GM23338 (cell line): ENCODE measurements at places on chromosomes 13 and 19. TPM values are rescaled to one million over a fixed set of nuclear protein-coding genes. Genes with fewer than 3 reads are reported as not detected.
A peak's percentile ranks its signal among the peaks of the same experiment; 100 is the strongest.

The ZNF681 gene
- 8.4 and 9.4 TPM in 2 replicates for polyA plus RNA-seq

The ZNF181 gene
- polyA plus RNA-seq: 7.3 and 7.4 TPM in 2 replicates

GRCh38 chr19:46385636-46386035 lies 27.7 kb downstream of the CCDC8 start:
- H3K27me3 ChIP-seq: no peaks in the 10 kb centered on the region
- no peak for DNase-seq

The BCL3 gene
- 3.3 and 4.1 TPM in 2 replicates for polyA plus RNA-seq

- 0 out of 2 replicates have a peak overlapping the region, but pooled peaks have one; percentile 53 for H3K27ac ChIP-seq
- H3K4me1 ChIP-seq: peaks cover 20% of the 10 kb centered on the region
- no peaks in the 10 kb centered on the region for H3K27me3 ChIP-seq
- H3K4me3 ChIP-seq: peak overlapping the region; percentile 77
- peak; percentile 81 for DNase-seq
- H3K36me3 ChIP-seq: no peaks in the 10 kb centered on the region
These were observed 18.4 kb downstream of the PLD3 start for GRCh38 chr19:40366697-40367561.

The DEDD2 gene
- polyA plus RNA-seq: 23.4 and 25.6 TPM in 2 replicates

DNA sequence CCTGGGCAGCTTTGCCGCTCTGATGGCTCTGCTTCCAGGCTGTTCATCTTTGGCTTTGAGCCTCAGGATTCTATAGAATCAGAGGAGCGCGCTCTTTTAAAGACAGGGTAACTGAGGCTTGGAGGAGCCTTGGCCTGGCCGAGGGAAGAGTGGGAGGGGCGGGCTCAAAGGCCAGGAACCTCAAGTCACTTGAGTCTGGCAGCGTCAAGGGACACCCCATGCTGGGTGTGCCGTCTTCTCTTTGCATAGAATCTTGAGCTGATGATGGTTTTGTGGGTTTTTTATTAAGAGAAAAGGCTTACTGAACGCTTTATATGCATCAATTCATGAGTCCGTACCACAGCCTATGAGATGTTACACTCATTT lies 1.1 kb downstream of the PGLS start:
- DNase-seq: no peak
- peak overlapping the region; percentile 78 for H3K4me3 ChIP-seq
- peaks cover under 1% of the 10 kb centered on the region; the same call in 1 of the 2 replicates for H3K36me3 ChIP-seq
- H3K4me1 ChIP-seq: peaks cover 11% of the 10 kb centered on the region
- H3K27ac ChIP-seq: no peak overlapping the region

- no peaks in the 10 kb centered on the region for H3K36me3 ChIP-seq
- no peak overlapping the region for H3K27ac ChIP-seq
- no peak overlapping the region for H3K4me3 ChIP-seq
- DNase-seq: no peak
- no peaks in the 10 kb centered on the region for H3K4me1 ChIP-seq
These were observed 1512.0 kb downstream of the SLITRK1 start for GRCh38 chr13:82370316-82370715.

- H3K36me3 ChIP-seq: no peaks in the 10 kb centered on the region
- peak; percentile 75 for DNase-seq
- H3K27ac ChIP-seq: no peak overlapping the region
- no peaks in the 10 kb centered on the region; the same call in 1 of the 2 replicates for H3K4me1 ChIP-seq
These were observed 4.0 kb upstream of the GRIN3B start for GRCh38 chr19:996051-996838.

The C5AR1 gene
- polyA plus RNA-seq: 0.08 TPM in 1 of 2 replicates, not detected in the other

GRCh38 chr19:47713046-47714021 lies at the start of gene EHD2:
Gene EHD2, plus strand, starts transcription at chr19:47713422. Its CDS starts 3,191 bp downstream, at chr19:47716613.
- no peak within 1 kb of the TSS for H3K27ac ChIP-seq
- peak within 1 kb of the TSS; percentile 60 for H3K4me3 ChIP-seq
- peak; percentile 78 for DNase-seq
- H3K27me3 ChIP-seq: no peaks in the 10 kb centered on the region
- no peaks in the 10 kb centered on the region for H3K36me3 ChIP-seq
- no peaks in the 10 kb centered on the region; the same call in 1 of the 2 replicates for H3K4me1 ChIP-seq

GRCh38 chr19:52214241-52214640 lies 24.4 kb downstream of the PPP2R1A start:
- no peak overlapping the region for H3K4me3 ChIP-seq
- H3K36me3 ChIP-seq: peaks cover 63% of the 10 kb centered on the region
- no peaks in the 10 kb centered on the region for H3K27me3 ChIP-seq
- H3K27ac ChIP-seq: no peak overlapping the region

The CNFN gene
- polyA plus RNA-seq: 54.5 and 71.5 TPM in 2 replicates

The ZNF610 gene
- 4.7 and 5.3 TPM in 2 replicates for polyA plus RNA-seq

DNA sequence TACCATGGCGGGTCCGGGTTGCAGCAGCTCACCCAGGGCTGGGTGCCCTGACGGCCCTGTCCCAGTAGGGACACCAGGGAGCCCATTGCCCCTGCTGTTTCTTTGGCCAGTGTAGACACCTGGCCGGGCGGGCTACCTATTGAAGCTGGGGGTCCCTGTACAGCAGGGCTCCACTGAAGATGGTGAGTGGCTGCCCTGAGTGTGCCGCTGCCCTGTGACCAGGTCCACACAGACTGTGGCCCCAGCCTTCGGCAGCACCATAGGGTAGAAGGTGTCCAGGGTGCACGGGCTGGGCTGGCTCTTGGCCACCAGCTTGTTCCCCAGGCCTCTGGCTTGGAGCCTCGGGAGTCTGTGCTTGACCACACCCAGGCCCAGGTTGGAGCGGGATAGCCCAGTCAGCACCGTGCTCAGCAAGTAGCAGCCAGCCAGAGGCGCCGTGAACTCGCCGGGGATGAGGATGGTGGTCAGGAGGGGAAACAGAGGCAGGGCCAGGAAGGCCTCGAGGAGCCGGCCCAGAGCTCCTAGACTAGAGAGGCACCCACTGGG lies 25.4 kb upstream of the NPAS1 start:
- no peak overlapping the region for H3K4me3 ChIP-seq
- H3K4me1 ChIP-seq: peaks cover 8% of the 10 kb centered on the region
- H3K27me3 ChIP-seq: no peaks in the 10 kb centered on the region
- DNase-seq: no peak
- H3K36me3 ChIP-seq: 0 out of 2 replicates have a peak, but pooled peaks cover 5% of the 10 kb centered on the region
- no peak overlapping the region for H3K27ac ChIP-seq

The IGFL3 gene
- not detected in 2 replicates for polyA plus RNA-seq

DNA sequence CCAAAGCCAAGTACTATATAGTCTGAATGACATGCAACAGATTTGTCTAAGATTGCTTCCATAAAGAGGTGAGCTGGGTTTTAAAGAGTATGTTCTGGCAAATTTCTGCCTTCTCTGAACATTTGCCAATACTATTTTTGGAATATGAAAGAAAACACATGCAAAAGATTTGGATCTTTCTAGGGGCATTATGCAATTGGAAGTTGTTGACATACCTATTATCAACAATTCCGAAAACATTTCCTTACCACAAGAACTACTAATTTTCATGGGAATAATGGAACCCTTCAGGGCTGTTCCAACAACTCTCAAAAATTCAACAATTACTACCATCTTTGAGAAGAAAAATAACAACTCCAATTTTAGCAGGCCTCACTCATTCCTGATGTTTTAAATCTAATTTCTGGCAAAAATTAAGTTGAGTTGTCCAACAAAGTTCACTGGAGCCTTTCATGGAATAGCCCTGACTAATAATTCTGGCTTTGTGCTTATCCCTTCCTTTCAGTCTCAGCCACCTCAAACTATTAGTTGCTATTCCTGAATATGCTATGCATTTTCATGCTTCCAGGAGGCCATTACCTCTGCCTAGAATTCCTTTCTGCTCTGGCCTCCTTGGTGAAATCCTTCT lies 250.0 kb downstream of the RGCC start:
- H3K27me3 ChIP-seq: no peaks in the 10 kb centered on the region
- peaks cover 17% of the 10 kb centered on the region for H3K4me1 ChIP-seq
- DNase-seq: no peak
- no peak overlapping the region for H3K4me3 ChIP-seq
- no peak overlapping the region for H3K27ac ChIP-seq
- no peaks in the 10 kb centered on the region for H3K36me3 ChIP-seq

DNA sequence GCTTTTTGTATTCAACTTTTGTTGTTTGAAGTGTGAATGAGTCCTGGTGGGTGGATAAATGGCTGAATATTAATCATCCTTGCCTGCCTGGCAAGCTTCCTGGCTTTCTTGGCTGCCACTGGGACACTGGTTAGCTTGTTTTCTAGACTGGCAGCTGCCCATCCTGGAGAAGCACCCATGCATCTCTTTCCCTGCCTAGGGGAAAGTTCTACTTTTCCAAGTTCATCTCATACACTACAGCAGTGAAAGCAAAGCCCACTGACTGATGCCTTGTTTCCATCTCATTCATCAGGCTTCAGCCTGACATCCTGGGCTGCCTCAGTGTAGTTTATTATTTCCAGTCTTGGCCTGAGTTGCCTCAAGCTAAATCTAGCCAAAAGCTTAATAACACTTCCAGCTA lies 244.8 kb downstream of the PCDH20 start:
- H3K4me3 ChIP-seq: no peak overlapping the region
- H3K27me3 ChIP-seq: no peaks in the 10 kb centered on the region
- no peaks in the 10 kb centered on the region for H3K36me3 ChIP-seq
- no peak overlapping the region for H3K27ac ChIP-seq

The ZNF350 gene
- 3.6 and 7.6 TPM in 2 replicates for polyA plus RNA-seq

The CGB8 gene
- not detected in 2 replicates for polyA plus RNA-seq

DNA sequence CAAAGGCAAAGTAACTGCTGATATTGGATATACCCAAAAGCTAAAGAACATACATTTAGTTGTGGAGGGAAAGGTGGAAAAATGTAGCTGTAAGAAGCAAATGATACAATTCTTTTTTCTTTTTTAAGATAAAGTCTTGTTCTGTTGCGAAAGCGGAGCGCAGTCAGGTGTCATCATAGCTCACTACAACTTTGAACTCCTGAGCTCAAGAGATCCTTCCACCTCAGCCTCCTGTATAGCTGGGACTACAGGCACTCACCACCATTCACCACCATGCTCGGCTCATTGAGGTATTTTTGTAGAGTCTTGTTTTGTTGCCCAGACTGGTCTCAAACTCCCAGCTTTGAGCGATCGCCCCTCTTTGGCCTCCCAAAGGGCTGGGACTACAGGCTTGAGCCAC lies 38.0 kb downstream of the TBC1D4 start:
- no peak overlapping the region for H3K4me3 ChIP-seq
- no peaks in the 10 kb centered on the region for H3K4me1 ChIP-seq
- no peak overlapping the region for H3K27ac ChIP-seq
- no peaks in the 10 kb centered on the region for H3K36me3 ChIP-seq
- DNase-seq: no peak

The ZNF616 gene
- polyA plus RNA-seq: 10.4 and 13.3 TPM in 2 replicates

DNA sequence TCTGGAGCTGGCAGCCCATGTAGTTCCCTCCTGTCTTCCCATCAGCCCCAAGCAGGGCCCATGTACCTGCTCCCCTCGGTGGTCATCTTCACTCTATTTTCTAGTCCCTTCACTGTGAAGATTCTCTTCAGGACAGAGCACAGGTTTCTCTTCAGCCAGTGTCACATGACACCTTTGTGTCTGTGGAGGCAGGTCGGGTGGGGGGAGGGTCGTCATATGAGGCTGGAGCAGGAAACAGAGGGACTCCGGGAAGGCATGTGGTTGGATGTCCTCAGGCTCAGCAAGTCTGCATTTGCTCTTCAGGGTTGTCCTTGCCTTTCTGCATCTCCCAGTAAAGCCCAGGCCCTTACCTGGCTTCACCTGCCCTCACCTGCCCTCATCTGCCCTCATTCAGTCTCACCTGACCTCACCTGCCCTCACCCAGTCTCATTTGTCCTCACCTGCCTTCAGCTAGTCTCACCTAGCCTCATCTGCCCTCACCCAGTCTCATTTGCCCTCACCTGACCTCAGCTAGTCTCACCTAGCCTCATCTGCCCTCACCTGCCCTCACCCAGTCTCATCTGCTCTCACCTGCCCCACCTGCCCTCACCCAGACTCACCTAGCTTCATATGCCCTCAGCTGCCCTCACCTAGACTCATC lies 120.3 kb downstream of the ZDHHC20 start:
- peaks cover 7% of the 10 kb centered on the region; the same call in 1 of the 2 replicates for H3K4me1 ChIP-seq
- 0 out of 2 replicates have a peak overlapping the region, but pooled peaks have one; percentile 13 for H3K4me3 ChIP-seq
- DNase-seq: peak; percentile 63
- H3K27me3 ChIP-seq: no peaks in the 10 kb centered on the region
